ENCODE measurements at places on chromosomes 11 and 22.

GRCh38 chr11:198236-198806 lies 5.4 kb downstream of the SCGB1C1 start:
- H3K27me3 ChIP-seq, result peaks cover 3% of the 10 kb centered on the region
- H3K4me3 ChIP-seq, result no peak overlapping the region
- peaks cover 9% of the 10 kb centered on the region for H3K4me1 ChIP-seq
- no peak for DNase-seq
- H3K27ac ChIP-seq, result no peak overlapping the region

- no peak overlapping the region for H3K27ac ChIP-seq
- peak; percentile 97 for DNase-seq
- peaks cover 24% of the 10 kb centered on the region for H3K36me3 ChIP-seq
- H3K4me3 ChIP-seq, result no peak overlapping the region
- H3K27me3 ChIP-seq, result no peaks in the 10 kb centered on the region
Observed at GRCh38 chr22:23305922-23306374, 125.6 kb downstream of the BCR start.

- DNase-seq, result no peak
- no peaks in the 10 kb centered on the region for H3K4me1 ChIP-seq
- no peak overlapping the region for H3K27ac ChIP-seq
- H3K4me3 ChIP-seq, result no peak overlapping the region
- H3K27me3 ChIP-seq, result no peaks in the 10 kb centered on the region
Observed at GRCh38 chr11:84958295-84958694, 668.8 kb downstream of the DLG2 start.

GRCh38 chr11:29280452-29280851 lies 736.4 kb downstream of the KCNA4 start:
- no peaks in the 10 kb centered on the region for H3K27me3 ChIP-seq
- no peak overlapping the region for H3K4me3 ChIP-seq
- DNase-seq, result no peak
- no peaks in the 10 kb centered on the region for H3K36me3 ChIP-seq
- H3K4me1 ChIP-seq, result no peaks in the 10 kb centered on the region
- no peak overlapping the region for H3K27ac ChIP-seq

DNA sequence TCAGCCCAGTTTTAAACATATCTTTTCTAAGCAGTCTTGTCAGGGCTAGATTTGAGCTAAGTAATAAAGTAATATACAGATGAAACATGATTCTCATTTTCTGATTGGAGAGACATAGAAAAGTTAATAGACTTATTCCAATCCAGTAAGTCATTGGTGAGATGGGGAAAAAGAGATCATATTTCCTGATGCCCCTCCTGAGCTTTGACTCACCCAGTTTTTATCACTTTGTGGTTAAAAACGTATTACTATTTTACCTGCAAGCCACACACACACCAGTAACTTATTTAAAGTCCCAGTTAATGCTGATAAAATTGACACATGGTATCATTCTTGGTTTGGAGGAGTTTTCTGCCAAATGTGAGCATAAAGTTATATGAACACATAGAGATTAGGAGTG lies 306.8 kb downstream of the CADM1 start:
- no peaks in the 10 kb centered on the region for H3K27me3 ChIP-seq
- DNase-seq, result no peak
- no peak overlapping the region for H3K27ac ChIP-seq
- no peak overlapping the region for H3K4me3 ChIP-seq
- H3K4me1 ChIP-seq, result peaks cover 10% of the 10 kb centered on the region

DNA sequence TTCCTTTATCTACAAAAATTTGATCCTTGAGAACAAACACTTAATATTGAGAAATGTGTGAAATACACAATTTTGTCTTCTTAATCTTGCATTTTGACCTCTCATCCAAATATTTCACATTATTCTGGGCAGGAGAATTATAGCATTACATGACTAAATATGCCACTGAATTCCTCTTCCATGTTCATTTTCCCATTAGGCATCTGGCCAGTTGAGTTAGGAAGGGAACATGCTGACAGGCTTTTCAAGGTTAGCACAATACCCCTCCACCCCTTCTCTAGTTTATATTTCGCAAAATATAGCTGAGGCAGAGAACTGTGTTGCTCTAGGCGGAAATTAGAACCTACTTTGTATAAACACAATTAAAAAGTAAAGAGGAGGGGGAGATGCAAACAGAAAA lies 271.7 kb upstream of the ZC3H12C start:
- no peak overlapping the region for H3K27ac ChIP-seq
- H3K4me3 ChIP-seq, result no peak overlapping the region
- no peak for DNase-seq
- peaks cover 2% of the 10 kb centered on the region for H3K4me1 ChIP-seq
